ENCODE measurements at places on chromosomes 2 and 18.

- no peak for DNase-seq
Observed at GRCh38 chr2:56191617-56192016, 7.8 kb downstream of the CCDC85A start.

GRCh38 chr2:12314127-12314760 lies 402.5 kb upstream of the TRIB2 start:
- no peak for DNase-seq

- no peak for DNase-seq
Observed at GRCh38 chr2:171592036-171592555, 69.8 kb downstream of the CYBRD1 start.

DNA sequence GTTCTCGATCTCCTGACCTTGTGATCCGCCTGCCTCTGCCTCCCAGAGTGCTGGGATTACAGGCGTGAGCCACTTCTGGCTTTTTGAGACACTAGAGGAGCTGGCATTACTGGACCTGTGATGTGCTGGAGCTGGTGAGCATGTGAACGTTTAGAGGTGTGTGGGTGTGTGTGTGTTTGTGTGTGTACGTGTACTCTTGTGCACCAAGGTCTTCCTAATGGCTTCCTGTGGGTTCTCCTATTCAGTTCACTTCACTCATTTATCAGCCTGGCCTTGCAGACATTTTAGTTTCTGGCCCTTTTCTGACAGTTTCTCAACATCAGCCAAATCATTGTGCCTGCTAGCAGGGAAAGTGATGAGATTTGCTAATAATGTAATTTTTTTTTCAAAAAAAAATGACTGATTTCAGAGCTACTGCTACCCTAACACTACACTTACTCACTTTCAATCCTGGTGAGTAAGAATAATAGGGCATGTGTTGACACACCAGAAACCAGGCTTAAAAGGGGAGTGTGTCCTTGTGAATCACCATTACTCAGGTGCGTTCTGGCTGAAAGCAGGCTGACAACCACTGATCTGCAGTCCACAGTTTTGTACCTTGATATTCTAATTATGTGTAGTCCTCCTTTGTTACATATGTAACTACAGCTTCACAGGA lies 41.0 kb upstream of the ACTR3 start:
- DNase-seq = peak; percentile 16

DNA sequence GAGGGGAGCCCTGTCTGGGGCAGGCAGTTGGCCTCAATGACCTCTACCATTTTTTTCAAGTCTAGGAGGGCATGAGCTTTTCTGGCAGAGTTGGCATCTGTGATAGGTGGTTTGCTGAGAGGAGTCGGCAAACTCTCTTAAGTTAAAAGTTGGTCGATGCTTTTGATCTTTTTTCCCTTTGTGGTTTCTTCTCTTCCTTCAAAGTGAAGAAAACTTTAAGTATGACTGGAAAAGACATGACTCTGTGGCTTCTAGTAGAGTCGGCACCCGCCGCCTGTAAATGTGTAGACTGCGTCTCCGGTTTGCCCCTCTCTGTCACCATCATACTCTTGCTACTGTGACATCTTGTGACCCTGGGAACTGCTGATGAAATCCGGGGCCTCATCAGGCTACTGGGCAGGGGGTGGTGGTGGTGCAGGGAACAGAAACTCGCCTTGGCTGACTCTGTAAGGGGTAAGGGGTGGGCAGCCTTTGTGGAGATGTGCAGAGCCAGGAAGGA lies 21.1 kb downstream of the INPP5D start:
- DNase-seq = no peak

GRCh38 chr2:3102081-3102921 lies 275.3 kb downstream of the EIPR1 start:
- no peak for DNase-seq

- DNase-seq = no peak
Observed at GRCh38 chr2:177279847-177280246, 15.3 kb upstream of the NFE2L2 start.

- no peak for DNase-seq
Observed at GRCh38 chr2:105445976-105446375, 47.1 kb upstream of the FHL2 start.

- DNase-seq = no peak
Observed at GRCh38 chr18:24400587-24400986, 3.0 kb upstream of the OSBPL1A start.

DNA sequence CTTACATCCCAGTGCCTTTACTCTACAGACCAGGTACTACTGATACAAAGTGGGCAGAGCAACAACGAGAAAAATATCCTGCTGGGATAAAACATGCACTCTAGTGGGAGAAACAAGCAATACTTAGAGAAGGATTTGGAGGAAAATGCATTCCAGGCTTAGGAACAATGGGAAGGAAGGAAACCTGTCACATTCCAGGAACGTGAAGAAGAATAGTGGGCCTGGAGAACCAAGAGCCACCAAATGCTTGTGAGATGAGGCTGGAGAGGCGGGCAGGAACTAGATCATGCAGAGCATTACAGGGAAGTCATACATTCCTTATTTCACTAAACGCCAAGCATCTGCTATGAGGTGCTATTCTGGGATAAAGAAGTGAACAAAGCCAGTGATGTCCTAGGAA lies 342.3 kb downstream of the DCC start:
- DNase-seq = no peak

- no peak for DNase-seq
Observed at GRCh38 chr2:221443645-221444044, 128.5 kb downstream of the EPHA4 start.

GRCh38 chr18:22102953-22103646 lies 66.3 kb upstream of the GATA6 start:
- DNase-seq = no peak

GRCh38 chr2:216916956-216917650 lies 57.2 kb upstream of the TNP1 start:
- DNase-seq = no peak

DNA sequence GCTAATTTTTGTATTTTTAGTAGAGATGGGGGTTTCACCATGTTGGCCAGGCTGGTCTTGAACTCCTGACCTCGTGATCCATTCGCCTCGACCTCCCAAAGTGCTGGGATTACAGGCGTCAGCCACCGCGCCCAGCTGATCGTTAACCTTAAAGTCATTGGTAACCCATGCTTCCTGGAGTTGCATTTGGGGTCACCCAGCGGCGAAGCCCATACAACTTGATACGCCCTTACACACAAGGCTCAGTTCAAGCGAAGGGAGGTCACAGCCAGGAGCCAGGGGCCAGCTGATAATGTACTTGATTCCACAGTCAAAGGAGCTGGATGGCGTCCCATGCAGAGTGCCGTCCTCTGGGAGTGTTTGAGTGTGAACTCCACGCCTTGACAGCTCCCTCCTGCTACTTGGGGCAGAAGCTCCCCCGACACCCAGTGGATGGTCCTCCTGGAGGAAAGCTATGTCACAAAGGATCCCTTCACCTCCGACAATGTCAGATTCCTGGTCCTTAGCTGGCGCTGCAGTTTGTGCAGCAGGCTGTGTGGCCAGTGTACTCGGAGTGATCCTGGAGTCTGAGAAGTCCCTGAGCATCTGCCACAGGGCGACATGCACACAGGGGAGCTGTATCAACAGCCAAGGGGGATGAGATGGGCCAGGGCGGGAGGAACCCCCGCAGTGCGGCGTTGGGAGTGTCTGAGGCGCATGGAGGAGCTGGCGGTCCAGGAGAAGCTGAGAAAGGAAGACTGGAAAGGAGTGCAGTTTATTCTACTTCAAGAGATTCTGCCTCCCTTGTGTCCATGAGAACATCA lies 7.9 kb downstream of the CLHC1 start:
- DNase-seq = no peak

GRCh38 chr18:76274468-76275289 lies 220.4 kb downstream of the ZNF516 start:
- DNase-seq = no peak

- DNase-seq = no peak
Observed at GRCh38 chr2:38218591-38218991, 142.6 kb upstream of the CYP1B1 start.

GRCh38 chr2:241680827-241681599 lies 5.6 kb downstream of the DTYMK start:
- DNase-seq = no peak
